ENCODE measurements at places on chromosomes 6 and 20.

DNA sequence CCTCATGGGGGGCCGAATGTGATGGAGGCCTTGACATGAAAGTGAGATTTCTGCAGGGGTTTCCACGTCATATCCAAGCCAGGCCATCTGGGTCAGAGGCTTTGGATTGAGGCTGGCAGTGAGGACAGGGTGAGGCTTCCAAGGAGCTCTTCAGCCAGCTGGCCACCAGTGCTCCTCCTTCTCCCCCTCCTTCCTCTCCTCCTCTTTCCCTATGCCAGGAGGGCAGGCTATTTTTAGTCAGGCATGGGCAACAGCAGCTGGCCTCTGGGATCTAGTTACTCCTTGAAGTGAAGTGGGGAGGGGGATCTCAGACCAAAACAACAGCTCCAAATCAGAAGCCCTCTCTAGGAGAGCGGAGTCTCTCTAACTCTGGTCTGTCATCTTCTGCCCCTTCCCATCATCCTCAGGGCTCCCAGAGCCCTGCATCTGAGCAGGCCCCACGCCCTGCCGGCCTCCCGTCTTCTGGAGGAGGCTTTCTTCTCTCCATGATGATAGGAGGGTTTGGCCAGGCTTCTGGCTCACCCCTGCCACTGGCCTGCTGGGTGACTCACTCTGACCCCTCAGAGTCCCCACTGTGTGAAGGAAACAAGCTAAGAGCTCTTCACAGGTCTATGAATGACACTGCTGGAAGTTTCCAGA is 612 bp downstream of the TNNC2 start:
- DNase-seq, result no peak

- no peak for DNase-seq
These were observed 264.4 kb downstream of the BTBD9 start for GRCh38 chr6:38375341-38375740.

- DNase-seq, result peak; percentile 81
These were observed 13.0 kb upstream of the PFDN4 start for GRCh38 chr20:54194724-54195438.

- no peak for DNase-seq
These were observed 1.4 kb downstream of the NRN1 start for GRCh38 chr6:6005051-6006005.

- DNase-seq, result no peak
These were observed 184.4 kb downstream of the EYA2 start for GRCh38 chr20:47079047-47079446.

- DNase-seq, result no peak
These were observed 127.7 kb upstream of the PTPRK start for GRCh38 chr6:128648022-128648598.

- DNase-seq, result no peak
These were observed 30.4 kb upstream of the MROH8 start for GRCh38 chr20:37209661-37210314.

- no peak for DNase-seq
These were observed 43.1 kb upstream of the SNX9 start for GRCh38 chr6:157779705-157780604.

DNA sequence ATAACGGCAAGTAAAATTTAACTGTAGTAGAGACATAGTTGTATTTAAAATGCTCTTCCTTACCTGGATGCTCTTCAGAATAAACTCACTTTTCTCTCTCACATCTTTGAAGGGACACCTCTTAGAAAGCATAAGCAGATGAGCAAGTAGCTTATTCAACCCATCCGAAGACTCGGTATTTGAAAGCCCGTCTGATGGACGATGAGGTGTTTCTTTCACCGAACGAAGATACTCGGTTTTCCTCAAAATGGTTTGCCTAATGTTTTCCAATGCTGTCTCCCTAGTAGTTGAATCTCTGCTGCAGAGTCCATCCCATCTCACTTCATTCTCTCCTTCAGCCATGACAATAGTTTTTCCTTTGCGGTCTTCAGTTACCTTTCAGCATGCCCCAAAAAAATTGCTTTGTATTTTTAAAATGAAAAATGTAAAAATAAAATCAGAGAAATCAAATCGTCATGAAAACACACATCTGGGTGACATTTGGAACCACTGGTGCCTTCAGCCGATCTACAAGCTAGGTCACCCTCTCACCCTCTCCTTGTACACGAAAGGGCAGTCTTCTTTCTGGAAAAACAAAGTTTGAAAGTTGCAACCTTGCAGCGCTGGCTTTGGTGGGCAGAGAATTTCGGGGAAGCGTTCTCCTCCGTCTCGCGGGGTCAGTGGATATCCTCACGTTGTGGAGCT is 772 bp downstream of the SESN1 start:
- DNase-seq, result no peak

- DNase-seq, result no peak
These were observed 92.2 kb upstream of the HIVEP1 start for GRCh38 chr6:11919771-11920440.

- DNase-seq, result no peak
These were observed 61.4 kb upstream of the MYL9 start for GRCh38 chr20:36479938-36480337.
